ENCODE measurements at places on chromosomes 5 and 9. TPM values are rescaled to one million over a fixed set of nuclear protein-coding genes. Genes with fewer than 3 reads are reported as not detected.

DNA sequence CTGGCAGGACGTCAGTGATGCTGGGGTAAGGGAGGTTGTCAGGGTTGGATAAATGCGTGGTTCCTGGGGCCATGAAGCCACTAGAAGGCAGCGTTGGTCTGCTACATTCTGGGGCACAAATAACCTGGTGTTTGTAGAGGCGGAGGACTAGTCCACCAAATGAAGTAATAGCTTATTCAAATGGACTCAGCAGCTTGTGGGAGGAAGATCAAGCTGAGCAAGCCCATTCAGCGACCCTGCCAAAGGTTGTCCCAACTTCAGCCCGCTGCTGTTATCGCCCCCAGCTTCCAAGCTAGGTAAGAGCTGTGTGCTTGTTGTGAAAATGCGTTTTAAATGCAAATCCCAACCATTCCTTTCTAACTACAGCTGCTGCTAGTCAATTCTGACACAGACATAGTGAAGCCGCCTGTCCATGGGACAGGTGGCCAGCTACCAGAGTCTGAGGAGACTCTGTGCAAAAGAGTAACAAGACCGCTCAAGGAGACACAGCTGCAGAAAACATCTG lies 7.6 kb upstream of the FAM240B start:
- no peaks in the 10 kb centered on the region for H3K36me3 ChIP-seq
- no peaks in the 10 kb centered on the region for H3K27me3 ChIP-seq
- no peaks in the 10 kb centered on the region for H3K4me1 ChIP-seq
- DNase-seq: no peak

GRCh38 chr5:44949687-44950086 lies 140.9 kb downstream of the MRPS30 start:
- no peak overlapping the region for H3K27ac ChIP-seq
- DNase-seq: no peak

- H3K36me3 ChIP-seq: no peaks in the 10 kb centered on the region
- H3K4me3 ChIP-seq: no peak overlapping the region
- no peaks in the 10 kb centered on the region for H3K4me1 ChIP-seq
- DNase-seq: peak; percentile 80
- no peak overlapping the region for H3K27ac ChIP-seq
Observed at GRCh38 chr5:170357955-170358444, 31.2 kb downstream of the KCNMB1 start.

GRCh38 chr9:125521462-125522327 lies 185.3 kb downstream of the MAPKAP1 start:
- H3K4me1 ChIP-seq: no peaks in the 10 kb centered on the region
- H3K4me3 ChIP-seq: no peak overlapping the region
- no peak for DNase-seq

PRDM9 gene
- not detected for total RNA-seq

RLN1 gene
- not detected for total RNA-seq

- no peaks in the 10 kb centered on the region for H3K4me1 ChIP-seq
- no peaks in the 10 kb centered on the region for H3K36me3 ChIP-seq
- H3K27ac ChIP-seq: no peak overlapping the region
- no peak overlapping the region for H3K4me3 ChIP-seq
- no peaks in the 10 kb centered on the region for H3K27me3 ChIP-seq
Observed at GRCh38 chr9:78354324-78354973, 57.5 kb downstream of the PSAT1 start.

- peaks cover 29% of the 10 kb centered on the region for H3K4me1 ChIP-seq
- no peaks in the 10 kb centered on the region for H3K27me3 ChIP-seq
- peak; percentile 81 for DNase-seq
- peak overlapping the region; percentile 37 for H3K27ac ChIP-seq
- H3K4me3 ChIP-seq: no peak overlapping the region
Observed at GRCh38 chr5:134547579-134547978, 22.1 kb downstream of the JADE2 start.

SPAG8 gene
- total RNA-seq: 0.39 TPM

GRCh38 chr9:33227008-33227398 lies 13.0 kb upstream of the SPINK4 start:
- no peak overlapping the region for H3K27ac ChIP-seq
- no peaks in the 10 kb centered on the region for H3K36me3 ChIP-seq
- no peaks in the 10 kb centered on the region for H3K27me3 ChIP-seq

Data from psoas muscle (tissue), 8 donors.